ENCODE measurements at places on chromosomes 7 and 10. TPM values are rescaled to one million over a fixed set of nuclear protein-coding genes. Genes with fewer than 3 reads are reported as not detected.

DNA sequence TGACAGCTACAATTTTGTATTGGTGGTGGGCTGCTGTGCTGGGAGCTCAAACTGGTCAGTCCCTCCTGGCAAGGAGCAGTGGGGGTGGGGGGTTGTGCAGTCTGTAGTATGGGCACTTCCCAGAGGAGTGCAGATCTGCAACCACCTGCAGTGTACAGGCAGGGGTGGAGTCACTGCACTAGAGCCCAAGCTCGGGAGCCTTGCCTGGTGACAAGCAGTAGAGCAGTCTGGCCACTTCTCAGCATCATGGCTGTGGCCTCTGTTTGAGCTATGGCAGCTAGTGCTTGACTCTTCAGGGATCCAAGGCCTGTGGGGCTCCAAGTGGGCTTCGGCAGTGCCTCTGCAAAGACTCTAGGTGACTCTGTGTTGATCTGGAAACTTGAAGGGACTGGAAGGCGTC, 585.1 kb upstream of the GRM3 start:
- H3K36me3 ChIP-seq, result no peaks in the 10 kb centered on the region
- no peaks in the 10 kb centered on the region for H3K4me1 ChIP-seq
- H3K27ac ChIP-seq, result no peak overlapping the region
- no peak for DNase-seq
- H3K4me3 ChIP-seq, result no peak overlapping the region

GRCh38 chr7:156151078-156151477, 338.8 kb upstream of the SHH start:
- H3K4me1 ChIP-seq, result no peaks in the 10 kb centered on the region
- H3K4me3 ChIP-seq, result no peak overlapping the region
- H3K27ac ChIP-seq, result no peak overlapping the region
- H3K36me3 ChIP-seq, result no peaks in the 10 kb centered on the region
- no peaks in the 10 kb centered on the region for H3K27me3 ChIP-seq

DNA sequence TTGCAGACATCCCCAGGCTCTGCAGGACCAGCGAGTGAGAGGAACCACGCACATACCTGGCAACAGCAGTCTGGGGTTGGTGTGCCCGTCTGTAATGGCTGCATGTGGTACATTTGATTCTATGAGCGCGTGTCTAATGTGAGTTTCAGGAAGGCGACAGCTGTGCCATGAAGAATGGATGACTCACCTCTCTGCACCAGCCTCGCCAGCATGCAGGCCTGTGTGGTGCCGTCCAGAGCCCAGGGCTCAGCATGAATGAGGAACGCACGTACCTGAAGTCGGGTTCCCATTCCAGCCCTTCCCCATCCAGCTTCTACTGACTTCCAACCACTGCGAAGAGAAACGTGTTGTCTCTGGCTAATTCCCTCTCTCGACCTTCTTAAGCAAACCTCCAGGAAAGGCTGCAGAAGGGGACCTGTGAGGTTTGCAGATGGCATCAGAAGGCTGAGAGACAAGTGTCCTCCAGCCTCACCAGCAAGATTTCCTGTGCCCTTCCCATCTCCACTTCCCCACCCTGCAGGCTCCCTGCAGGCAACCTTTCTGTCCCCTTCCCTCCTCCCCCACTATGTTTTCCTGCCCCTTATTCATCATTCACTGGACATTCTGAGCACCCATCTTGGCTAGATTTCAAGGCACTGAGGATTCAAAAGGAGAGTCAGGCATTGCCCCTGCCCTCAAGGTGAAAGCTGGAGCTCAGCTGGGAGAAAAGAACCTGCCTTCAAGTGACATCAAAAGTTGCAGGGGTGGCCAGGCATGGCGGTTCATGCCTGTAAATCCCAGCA, 54.3 kb downstream of the ASB13 start:
- H3K27me3 ChIP-seq, result no peaks in the 10 kb centered on the region
- no peak overlapping the region for H3K27ac ChIP-seq
- H3K36me3 ChIP-seq, result no peaks in the 10 kb centered on the region

DNA sequence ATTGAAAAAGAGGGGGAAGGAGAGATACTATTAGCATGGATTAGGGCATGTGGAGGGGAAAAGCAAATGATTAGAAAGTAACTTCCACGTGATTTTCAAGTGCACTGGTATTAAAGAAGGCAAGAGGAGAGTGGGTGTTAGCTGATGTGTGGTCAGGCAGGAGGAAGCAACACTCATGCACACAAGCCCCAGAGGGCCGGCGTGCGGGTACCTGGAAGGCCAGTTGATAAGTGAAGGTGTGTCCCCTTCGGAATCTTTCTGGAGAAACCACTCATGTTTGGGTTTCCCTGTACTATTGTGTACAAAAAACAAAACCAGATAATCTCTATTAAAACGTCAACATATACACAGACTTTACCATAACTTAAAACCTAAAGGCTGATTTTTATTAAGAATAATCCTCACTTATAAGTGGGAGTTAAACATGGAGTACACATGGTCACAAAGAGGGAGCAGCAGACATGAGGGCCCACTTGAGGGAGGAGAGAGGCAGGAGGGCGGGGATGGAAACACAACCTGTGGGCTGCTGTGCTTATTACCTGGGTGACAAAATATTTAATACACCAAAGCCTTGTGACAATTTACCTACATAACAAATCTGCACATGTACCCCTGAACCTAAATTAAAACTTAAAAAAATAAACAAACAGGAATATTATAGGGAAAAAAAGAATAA, 98.9 kb downstream of the SVIL start:
- no peak overlapping the region for H3K27ac ChIP-seq
- no peak for DNase-seq
- H3K4me1 ChIP-seq, result peaks cover 13% of the 10 kb centered on the region
- H3K4me3 ChIP-seq, result no peak overlapping the region
- no peaks in the 10 kb centered on the region for H3K27me3 ChIP-seq

DNA sequence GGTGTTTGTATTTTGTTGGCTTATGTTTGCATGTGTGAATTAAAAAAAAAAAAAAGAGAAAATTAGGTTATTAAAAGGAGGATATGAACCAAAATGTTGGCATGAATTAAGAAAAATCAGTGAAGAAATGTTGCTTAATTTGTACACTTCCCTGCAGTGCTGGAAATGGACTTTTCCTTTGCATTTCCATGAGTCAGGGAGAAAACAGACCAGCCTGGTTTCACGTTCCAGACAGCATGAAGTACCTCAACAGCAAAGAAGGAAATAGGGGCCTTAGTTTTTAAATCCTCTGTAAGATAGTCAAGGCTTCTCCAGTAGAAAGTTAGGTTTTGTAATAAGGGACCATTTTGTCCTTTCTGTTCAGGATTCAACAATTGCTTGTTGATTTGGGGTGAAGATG, 159.7 kb downstream of the CELF2 start:
- no peaks in the 10 kb centered on the region for H3K4me1 ChIP-seq
- H3K27ac ChIP-seq, result no peak overlapping the region
- no peak overlapping the region for H3K4me3 ChIP-seq
- H3K27me3 ChIP-seq, result peaks cover 6% of the 10 kb centered on the region

DNA sequence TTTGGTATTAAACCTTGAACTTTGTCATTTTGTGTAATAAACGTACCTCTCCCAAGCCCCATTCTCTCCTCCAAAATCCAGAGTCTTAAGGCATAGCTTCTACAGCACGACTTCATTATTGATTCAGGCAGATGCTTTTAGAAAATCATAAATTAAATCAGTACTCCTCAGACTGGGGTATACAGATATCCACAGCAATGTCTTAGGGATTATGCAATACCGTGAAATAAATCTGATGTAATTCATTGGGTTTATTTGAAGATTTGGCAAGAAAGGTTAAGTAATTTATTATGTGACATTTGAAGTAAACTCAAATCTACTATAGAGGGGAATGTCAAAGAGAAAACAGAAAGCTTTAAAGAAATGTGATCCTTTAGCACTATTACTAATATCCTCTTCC, 246.1 kb upstream of the PLXDC2 start:
- H3K4me1 ChIP-seq, result no peaks in the 10 kb centered on the region
- no peak overlapping the region for H3K4me3 ChIP-seq
- H3K27me3 ChIP-seq, result no peaks in the 10 kb centered on the region
- H3K27ac ChIP-seq, result no peak overlapping the region

DNA sequence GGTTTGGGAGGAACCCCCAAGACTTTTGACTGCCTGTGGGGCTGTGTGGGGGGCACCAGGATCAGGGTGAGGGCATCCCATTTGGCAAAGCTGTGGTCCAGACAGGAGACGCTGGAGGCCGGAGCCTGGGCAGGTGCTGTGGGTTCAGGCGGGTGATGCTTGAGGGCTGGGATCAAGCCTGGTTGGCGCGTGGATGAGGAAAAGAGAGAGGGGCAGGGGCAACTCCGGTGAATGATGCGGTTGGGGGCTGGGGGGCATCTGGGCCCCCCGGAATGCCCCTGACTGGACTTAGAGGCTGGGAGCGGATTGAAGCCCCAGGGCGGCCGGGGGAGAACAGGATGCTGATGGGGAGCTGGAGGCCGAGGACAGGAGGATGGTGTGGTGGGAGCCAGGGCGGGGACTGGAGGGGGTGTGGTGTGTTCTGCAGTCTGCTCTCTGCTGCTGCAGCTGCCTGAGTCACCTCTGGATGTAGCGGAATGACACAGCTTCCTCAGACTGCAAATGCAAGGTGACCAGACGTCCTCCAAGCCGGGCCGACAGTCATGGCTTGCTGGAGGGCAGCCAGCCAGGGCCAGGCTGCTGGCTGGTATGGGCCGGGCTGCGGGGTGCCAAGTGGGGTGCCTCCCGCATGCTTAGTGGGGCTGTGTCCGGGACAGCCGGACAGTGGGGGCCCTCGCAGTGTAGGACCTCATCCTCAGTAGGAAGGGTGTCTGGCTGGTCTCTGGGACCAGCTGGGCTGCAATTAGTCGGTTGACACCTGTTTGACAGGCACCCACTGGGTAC, 3.2 kb downstream of the MAFK start:
- DNase-seq, result no peak
- no peak overlapping the region for H3K4me3 ChIP-seq
- no peaks in the 10 kb centered on the region for H3K27me3 ChIP-seq
- peaks cover 54% of the 10 kb centered on the region for H3K4me1 ChIP-seq
- H3K36me3 ChIP-seq, result peaks cover 2% of the 10 kb centered on the region

- H3K4me3 ChIP-seq, result no peak overlapping the region
- H3K36me3 ChIP-seq, result no peaks in the 10 kb centered on the region
- no peak for DNase-seq
- no peaks in the 10 kb centered on the region for H3K4me1 ChIP-seq
These were observed 126.2 kb downstream of the KLF6 start for GRCh38 chr10:3658766-3659165.

- DNase-seq, result no peak
- H3K27me3 ChIP-seq, result no peaks in the 10 kb centered on the region
- H3K27ac ChIP-seq, result no peak overlapping the region
- no peaks in the 10 kb centered on the region for H3K36me3 ChIP-seq
- no peak overlapping the region for H3K4me3 ChIP-seq
These were observed 452.0 kb downstream of the ARL4A start for GRCh38 chr7:13139436-13139835.

DNA sequence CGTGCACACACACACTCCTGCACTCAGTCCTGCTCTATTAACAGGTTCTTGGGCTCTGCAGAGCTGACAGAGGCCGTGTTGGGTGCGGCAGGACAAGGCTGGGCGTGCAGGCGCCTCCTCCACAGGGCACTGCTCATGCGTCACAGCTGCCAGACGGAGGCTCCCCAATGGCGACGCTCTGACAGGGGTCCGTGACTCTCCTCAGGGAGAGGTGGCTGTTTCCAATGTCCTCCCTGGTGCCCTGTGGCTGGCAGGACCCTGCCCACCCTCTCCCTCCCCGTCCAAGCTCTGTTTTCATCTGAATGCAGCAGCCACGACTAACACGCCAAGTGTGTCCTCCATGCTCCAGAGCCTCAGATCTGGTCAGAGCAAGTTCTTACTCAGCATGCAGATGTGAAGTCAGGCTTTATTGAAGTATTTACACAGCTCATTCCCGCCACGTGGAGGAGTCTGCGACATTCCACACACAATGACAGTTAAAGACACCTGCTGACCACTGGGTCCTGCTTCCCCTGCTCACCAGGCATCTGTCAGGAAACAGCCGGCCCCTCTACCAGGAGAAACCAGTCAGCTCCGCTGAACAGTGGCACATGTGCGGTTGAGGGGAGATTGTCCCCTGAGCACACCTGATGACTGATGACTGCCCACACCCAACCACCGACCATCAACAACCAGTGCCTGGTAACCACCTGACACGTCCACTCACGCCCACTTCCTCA, 116.7 kb downstream of the VIPR2 start:
- H3K4me1 ChIP-seq, result no peaks in the 10 kb centered on the region
- H3K27ac ChIP-seq, result no peak overlapping the region
- H3K27me3 ChIP-seq, result no peaks in the 10 kb centered on the region
- no peak overlapping the region for H3K4me3 ChIP-seq

- H3K36me3 ChIP-seq, result no peaks in the 10 kb centered on the region
- H3K4me3 ChIP-seq, result no peak overlapping the region
- H3K27me3 ChIP-seq, result no peaks in the 10 kb centered on the region
- peaks cover 47% of the 10 kb centered on the region for H3K4me1 ChIP-seq
These were observed 137.7 kb downstream of the SEMA3C start for GRCh38 chr7:80781146-80781545.

GRCh38 chr7:155769701-155770100, 42.6 kb downstream of the SHH start:
- H3K36me3 ChIP-seq, result peaks cover 29% of the 10 kb centered on the region
- H3K4me3 ChIP-seq, result no peak overlapping the region
- no peaks in the 10 kb centered on the region for H3K4me1 ChIP-seq
- H3K27me3 ChIP-seq, result no peaks in the 10 kb centered on the region

GRCh38 chr7:157851501-157852067, 514.8 kb downstream of the DNAJB6 start:
- peak; percentile 8 for DNase-seq
- no peaks in the 10 kb centered on the region for H3K36me3 ChIP-seq
- H3K4me1 ChIP-seq, result no peaks in the 10 kb centered on the region
- no peak overlapping the region for H3K27ac ChIP-seq
- no peak overlapping the region for H3K4me3 ChIP-seq

DNA sequence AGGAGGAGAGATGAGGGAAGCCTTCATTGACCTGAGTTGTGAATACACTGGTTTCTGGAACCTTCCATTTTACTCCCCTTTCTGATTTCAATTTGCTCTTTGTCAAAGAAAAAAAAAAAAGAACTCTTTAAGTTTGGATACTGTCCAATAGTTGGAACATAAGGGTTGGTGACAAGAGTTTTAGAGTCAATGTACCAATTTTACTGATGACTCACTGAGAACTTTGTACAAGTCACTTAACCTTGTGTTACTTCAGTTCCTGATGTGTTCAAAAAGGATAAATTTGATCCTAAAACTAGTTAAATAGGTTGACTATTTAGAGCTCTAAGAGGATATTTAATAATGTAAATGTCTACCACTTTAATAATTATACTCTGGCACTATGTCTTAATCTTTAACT, 4.1 kb upstream of the CDK14 start:
- DNase-seq, result no peak
- no peak overlapping the region for H3K27ac ChIP-seq
- H3K4me1 ChIP-seq, result peaks cover 4% of the 10 kb centered on the region
- H3K27me3 ChIP-seq, result no peaks in the 10 kb centered on the region
- H3K36me3 ChIP-seq, result no peaks in the 10 kb centered on the region

The FAM237B gene
- not detected for total RNA-seq

The NPSR1 gene
- not detected for total RNA-seq

The MBLAC1 gene
- 2.0 TPM for total RNA-seq

The HOXA7 gene
- 15.0 TPM for total RNA-seq

The DDC gene
- not detected for total RNA-seq

The HSPA12A gene
- total RNA-seq, result 19.8 TPM

The DNMBP gene
- 60.3 TPM for total RNA-seq

Data from HCT116 (cell line).